ENCODE measurements at places on chromosomes 7 and 10.

- DNase-seq, result no peak
These were observed 16.5 kb upstream of the UBE2D1 start for GRCh38 chr10:58318346-58318745.

- DNase-seq, result no peak
These were observed 481.7 kb downstream of the PHTF2 start for GRCh38 chr7:78280276-78280675.

- no peak for DNase-seq
These were observed 113.1 kb upstream of the IGFBP3 start for GRCh38 chr7:46034056-46034768.

- no peak for DNase-seq
These were observed 2.0 kb downstream of the XRCC2 start for GRCh38 chr7:152673897-152674296.

GRCh38 chr10:111482621-111483216, 405.9 kb downstream of the ADRA2A start:
- DNase-seq, result no peak

GRCh38 chr7:97873606-97874005, 1.4 kb upstream of the ASNS start:
- no peak for DNase-seq

DNA sequence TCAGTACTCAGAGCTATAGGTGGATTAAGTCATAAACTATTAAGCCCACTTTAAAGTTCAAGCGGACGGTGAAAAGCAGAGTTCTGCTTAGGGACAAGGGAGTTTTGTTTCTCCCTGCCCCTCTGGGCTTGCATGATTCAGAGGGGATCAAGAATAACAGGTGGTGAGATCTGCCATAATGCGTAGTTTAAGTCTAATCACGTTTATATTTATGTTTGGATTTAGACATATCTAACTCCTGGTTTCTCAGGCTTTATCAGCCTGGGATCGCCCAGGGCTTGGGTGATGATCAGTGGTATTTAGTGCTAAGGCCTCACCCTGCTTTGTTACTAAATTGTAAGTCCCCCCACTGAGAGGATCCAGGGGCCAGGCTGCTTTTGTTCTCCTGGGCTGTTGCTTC, 335.4 kb upstream of the NRP1 start:
- no peak for DNase-seq

- DNase-seq, result no peak
These were observed 4.1 kb upstream of the TAS2R5 start for GRCh38 chr7:141785706-141786552.

DNA sequence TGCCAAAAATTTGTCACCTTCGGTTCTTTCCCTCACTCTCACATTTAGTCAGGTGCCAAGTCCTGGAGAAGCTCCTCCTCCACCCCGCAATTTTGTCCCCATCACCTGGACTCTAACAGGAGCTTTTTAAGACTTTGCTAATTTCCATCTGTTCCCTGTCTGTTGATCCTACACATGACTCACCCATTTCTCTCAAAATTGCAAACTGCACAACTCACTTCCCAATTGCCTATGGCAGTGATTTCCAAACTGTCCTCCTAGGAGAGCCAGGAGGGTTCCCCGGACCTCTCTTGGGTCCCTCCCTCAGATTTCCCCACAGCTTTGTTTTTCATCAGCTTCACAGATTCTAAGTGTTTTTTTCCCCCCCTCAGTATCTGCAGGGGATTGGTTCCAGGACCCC, 120.3 kb downstream of the WNT2 start:
- DNase-seq, result no peak

GRCh38 chr7:118352867-118353453, 128.5 kb downstream of the ANKRD7 start:
- no peak for DNase-seq

- no peak for DNase-seq
These were observed 1.4 kb upstream of the MMD2 start for GRCh38 chr7:4960363-4960762.

- DNase-seq, result no peak
These were observed 41.4 kb downstream of the LOXL4 start for GRCh38 chr10:98226508-98227144.

- DNase-seq, result no peak
These were observed 183.8 kb upstream of the TBX20 start for GRCh38 chr7:35437619-35438275.

- no peak for DNase-seq
These were observed 109.6 kb upstream of the MTPN start for GRCh38 chr7:136086712-136087111.

DNA sequence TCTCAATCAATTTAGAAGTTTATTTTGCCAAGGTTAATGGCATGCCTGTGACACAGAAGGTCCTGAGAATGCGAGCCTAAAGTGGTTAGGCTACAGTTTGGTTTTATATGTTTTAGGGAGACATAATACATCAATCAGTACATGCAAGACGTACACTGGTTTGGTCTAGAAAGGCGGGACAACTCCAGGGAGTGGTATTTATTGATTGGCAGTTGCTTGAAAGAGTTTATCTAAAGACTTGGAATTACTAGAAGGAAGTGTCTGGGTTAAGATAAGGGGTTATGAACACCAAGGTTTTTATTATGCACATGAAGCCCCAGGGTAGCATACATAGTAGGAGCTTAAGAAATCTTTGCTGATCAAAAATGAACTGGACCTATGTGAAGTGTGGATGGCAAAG, 21.5 kb downstream of the NPVF start:
- no peak for DNase-seq

GRCh38 chr7:128937271-128937646, 468 bp upstream of the IRF5 start:
- no peak for DNase-seq

DNA sequence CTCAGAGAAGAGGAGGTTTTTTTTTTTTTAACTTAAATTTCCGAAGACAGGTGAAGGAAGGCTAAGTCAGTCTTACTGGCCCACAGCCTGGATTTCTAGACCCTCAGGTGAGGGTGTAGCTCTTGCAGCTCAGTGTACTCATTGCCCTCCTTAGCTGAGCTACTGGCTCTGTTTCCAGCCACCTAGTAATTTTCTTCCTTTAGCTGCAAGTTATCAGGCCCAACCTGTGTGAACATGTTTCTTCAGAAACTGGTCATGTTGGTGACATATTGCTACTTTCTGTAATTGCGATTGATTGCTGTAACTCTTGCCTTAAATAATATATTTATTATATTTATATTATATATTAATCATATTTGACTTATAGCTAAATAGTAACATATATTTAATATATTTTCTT, 10.0 kb upstream of the TMEM229A start:
- DNase-seq, result no peak

- DNase-seq, result no peak
These were observed 304.7 kb downstream of the WDR11 start for GRCh38 chr10:121155742-121156474.

DNA sequence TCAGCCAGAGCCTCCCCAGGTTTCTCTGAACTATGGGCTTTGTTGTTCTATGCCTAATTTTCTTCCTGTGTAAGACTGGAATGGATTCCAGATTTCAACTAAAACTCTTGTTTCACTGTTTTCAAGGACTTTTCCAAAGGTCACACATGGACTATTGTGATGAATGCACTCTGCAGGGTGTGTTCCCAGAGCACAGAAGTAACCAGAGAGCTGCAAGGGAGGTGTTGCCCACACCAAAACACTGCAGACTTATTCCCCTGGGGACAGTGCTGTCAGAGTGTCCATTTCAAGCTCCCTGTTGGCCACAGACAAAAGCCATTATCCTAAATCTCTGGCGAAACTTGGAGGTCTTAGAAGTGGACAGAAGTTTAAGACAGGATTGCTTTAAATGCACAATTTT, 231.6 kb downstream of the TRIL start:
- no peak for DNase-seq

DNA sequence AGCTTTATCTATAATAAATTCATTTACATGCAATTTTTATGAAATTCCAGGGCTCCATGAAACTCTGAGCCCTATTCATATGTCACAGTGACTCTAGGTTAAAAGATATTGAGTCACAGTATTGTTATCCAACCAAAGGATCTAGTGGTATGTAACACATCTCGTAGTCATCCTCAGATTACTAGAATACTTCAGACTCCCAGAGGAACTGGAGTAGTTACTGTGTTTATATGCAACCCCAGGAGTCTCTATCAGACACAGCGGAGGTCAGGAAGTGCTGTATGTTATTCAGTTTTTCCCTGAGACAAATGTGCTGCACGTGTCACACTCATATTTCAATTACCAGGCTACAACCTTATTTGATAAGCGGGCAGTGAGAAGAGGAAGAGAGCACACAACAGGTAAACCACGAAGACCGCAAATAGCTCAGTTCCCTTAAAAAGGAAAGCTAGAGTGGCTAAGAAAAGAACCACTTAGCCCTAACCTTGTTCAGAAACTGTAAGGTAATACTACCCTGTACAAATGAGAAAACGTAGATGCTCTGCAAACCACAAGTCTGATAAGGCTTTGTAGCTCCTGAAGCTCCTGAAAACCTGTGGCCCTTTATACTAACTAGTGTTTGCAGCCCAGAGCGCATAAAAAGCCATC, 114.0 kb upstream of the CNTNAP2 start:
- DNase-seq, result no peak

DNA sequence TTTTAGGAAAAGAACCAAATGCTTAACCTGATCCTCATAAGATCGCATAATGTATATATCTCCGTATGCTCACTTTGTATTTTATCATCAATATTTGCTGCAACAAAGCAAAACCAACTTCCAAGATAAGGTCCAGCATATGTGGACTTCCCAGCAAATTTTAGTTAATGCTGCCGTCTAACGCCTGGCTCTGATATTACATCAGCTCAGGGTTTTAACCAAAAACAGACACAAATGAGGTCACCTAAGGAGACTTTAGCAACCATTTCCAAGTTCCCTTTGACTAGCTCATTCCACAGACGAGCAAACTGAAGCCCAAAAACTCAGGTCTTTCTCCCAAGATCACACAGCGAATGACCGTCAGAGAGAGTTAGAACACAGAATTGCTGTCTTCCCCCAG, 59.4 kb upstream of the UCN3 start:
- no peak for DNase-seq

DNA sequence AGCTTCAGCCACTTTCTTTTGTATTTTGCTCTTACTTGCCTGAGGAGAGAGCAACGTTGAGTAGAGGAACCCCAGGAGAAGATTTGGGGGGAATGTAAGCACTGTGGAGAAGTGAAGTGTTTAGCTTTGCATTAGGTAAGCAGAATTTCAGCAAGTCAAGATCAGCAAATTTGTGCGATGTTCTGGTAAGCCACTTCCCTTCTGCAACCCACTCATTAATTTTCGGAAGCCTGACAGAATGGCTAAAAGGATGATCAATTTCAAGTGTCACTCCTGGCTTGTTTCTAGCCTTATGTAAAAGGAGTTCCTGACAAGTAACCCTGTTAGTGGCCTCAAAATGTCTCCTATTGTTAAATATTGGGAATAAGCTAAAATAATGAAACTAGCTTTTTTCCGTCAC, 48.5 kb upstream of the NXPH1 start:
- no peak for DNase-seq

DNA sequence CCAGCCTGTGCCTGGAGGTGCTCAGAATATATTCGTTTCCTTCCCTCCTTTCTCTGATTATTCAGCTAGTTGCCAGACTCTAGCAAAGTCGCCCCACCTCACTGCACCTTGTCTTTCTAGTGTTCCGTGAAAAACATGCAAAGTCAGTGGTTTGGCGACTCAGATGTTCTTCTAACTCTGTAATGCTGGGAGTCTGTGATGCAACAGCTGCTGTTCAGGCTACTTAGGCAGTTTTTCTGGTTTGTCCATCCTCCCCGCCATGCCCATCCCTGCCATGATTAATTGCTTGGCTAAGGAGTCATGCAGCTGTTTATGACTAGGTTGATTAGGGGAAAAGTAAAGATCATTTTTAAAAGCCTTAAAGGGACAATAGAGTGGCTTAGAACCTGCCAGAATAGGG, 99.4 kb downstream of the MTPN start:
- DNase-seq, result no peak

GRCh38 chr7:107322015-107322414, 147.8 kb upstream of the GPR22 start:
- DNase-seq, result no peak

DNA sequence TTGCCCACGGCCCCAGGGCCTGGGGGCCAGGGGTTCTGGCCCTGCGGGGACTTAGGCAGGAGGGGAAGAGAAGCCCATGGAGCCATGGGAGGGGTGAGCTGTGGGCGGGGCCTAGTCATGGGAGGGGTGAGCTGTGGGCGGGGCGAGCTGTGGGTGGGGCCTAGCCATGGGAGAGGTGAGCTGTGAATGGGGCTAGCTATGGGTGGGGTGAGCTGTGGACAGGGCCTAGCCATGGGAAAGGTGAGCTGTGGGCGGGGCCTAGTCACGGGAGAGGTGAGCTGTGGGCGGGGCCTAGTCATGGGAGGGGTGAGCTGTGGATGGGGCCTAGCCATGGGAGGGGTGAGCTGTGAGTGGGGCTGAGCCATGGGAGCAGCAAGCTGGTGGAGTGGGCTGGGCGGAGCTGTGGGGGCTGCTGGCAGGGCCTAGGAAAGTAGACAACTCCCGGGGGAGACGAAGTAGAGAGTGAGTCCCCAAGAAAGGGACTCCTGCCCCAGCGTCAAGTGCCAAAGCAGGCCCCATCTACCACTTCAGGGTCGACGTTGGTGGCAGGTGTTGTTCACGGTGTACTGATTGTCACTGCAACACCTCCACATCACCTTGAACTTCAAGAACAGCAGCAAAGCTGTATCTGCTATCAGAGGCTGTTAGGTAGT, 19.2 kb upstream of the TTYH3 start:
- no peak for DNase-seq

DNA sequence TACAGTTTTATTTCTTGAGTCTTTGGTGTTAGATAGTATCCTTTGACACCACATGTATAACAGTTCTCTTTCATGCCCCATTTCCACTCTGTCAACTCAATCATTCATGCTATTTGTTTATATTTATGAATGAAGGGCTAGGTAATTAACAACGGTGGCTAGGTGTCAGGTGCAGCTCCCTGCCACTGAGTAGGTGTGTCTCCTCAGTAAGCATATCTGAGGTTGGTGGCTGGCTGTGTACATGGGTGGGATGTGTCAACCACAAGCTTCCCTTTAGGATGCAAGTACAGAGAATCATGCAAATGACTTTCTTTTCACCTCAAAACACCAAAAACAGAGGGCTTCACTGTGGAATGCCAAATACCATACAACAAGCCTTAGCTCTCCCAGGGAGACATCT, 83.4 kb downstream of the ZNF365 start:
- DNase-seq, result no peak

- no peak for DNase-seq
These were observed 340.9 kb upstream of the MEOX2 start for GRCh38 chr7:16027396-16027795.

DNA sequence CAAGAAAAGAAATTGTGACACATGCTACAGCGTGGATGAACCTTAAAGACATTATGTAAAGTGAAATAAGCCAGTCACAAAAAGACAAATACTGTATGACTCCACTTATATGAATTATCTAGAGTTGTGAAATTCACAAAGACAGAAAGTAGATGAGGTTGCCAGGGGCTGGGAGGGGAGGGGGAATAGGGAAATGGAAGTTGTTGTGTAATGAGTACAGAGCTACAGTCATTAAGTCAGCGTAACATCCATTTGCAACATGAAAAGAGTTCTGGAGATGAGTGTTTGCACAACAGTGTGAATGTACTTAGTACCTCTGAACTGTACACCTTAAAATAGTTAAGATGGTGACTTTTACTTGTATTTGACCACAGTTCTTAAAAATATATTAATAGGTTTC, 112.1 kb upstream of the CDK1 start:
- DNase-seq, result no peak

Data from activated B cell treated with CpG ODN at 0.5 μM for 24 hours (primary cell).